Activated CD8-positive, alpha-beta T cell treated with anti-CD3 and anti-CD28 coated beads, Interleukin-2, amount 10 ng/mL, durations not matched to agents 7 days and 5 days (primary cell): ENCODE measurements at places on chromosomes 1 and 21. TPM values are rescaled to one million over a fixed set of nuclear protein-coding genes. Genes with fewer than 3 reads are reported as not detected.

The LHX8 gene
- total RNA-seq = not detected

DNA sequence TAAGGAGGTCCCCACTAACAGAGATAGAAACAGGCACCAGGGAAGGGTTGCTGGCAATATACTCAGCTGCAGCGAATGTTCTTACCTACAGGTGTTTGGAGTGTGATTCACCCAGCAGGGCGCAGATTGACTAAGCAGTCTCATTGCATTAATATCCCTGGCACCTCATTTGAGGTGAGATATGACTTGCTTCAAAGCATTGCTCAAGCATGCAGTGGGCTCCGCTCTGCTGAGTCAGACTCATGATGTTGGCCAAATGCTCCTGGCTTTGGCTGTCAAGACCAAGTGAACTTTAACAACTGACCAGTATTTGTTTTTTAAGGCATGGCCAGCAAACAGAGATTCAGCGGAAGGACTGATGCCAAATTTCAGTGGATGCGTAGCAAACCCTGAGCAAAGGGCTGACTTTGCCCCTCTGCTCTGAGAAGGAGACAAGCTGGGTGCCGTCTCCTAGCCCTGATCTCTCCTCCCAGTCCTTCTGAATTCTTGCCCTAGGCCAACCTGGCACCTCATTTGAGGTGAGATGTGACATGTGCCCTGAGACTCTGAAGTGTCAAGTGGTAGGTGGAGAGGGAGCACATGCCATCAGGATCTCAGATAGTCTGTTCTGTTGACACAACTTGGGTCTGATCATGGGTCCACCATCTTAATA lies 187.1 kb upstream of the COA6 start:
- peaks cover 5% of the 10 kb centered on the region for H3K4me1 ChIP-seq
- H3K36me3 ChIP-seq = peaks cover 4% of the 10 kb centered on the region
- no peak for DNase-seq
- H3K27me3 ChIP-seq = peaks cover 43% of the 10 kb centered on the region
- H3K27ac ChIP-seq = no peak overlapping the region
- H3K4me3 ChIP-seq = no peak overlapping the region

The VCAM1 gene
- total RNA-seq = 0.11 TPM

DNA sequence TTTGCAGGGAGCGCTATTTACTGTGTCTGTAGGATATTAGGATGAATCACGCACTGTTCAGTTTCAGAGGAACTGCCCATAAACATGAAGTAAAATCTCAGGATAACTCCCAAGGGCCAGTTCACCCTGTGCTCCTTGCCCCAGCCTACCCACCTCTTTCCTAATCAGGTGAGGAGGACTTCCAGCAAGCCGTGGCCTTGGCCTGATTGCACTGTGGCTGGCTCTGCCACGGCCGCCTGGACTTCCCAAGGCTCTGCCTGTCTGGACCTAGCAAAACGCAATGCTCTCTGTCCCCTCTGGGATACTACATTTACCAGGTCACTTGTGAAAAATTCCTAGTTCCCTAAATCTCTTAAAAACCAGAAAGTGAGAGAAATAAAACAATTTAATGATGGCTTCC lies 7.4 kb upstream of the ASCL5 start:
- H3K27me3 ChIP-seq = no peaks in the 10 kb centered on the region
- DNase-seq = no peak
- H3K4me3 ChIP-seq = no peak overlapping the region
- H3K36me3 ChIP-seq = no peaks in the 10 kb centered on the region
- no peak overlapping the region for H3K27ac ChIP-seq
- no peaks in the 10 kb centered on the region for H3K4me1 ChIP-seq

DNA sequence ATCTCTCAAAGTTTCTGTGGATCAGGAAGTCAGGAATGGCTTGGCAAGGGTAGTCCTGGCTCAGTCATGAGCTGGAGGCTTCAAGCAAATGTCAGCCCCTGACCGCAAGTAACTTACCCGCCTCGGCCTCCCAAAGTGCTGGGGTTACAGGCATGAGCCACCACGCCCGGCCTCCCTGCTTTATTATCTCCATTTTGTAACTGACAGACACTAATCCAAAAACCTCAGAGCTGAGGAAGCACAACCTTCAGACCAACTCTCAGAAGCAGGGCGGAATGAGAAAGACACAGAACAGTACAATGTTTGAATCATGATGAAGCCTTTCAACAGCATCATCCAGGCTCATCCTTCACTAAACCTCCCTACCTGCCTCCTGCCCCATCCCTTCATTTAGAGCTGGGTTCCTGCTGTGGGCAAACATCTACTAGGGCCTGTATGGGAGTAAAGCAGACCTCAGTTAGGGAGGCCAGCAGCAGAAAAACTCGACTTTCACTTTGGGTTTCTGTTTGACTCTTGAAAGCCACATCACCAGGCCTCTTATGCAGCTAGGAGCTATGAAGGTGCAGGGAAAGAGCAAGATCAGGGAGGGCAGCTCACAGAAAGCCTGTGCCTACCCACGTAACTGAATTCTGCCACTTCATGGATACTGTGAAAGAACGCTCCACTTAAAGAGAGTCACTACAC lies 84.4 kb upstream of the RAB4A start:
- H3K36me3 ChIP-seq = no peaks in the 10 kb centered on the region
- peak overlapping the region; percentile 73 for H3K27ac ChIP-seq
- DNase-seq = peak; percentile 64
- H3K27me3 ChIP-seq = peaks cover 7% of the 10 kb centered on the region
- H3K4me3 ChIP-seq = no peak overlapping the region
- H3K4me1 ChIP-seq = peaks cover 21% of the 10 kb centered on the region

DNA sequence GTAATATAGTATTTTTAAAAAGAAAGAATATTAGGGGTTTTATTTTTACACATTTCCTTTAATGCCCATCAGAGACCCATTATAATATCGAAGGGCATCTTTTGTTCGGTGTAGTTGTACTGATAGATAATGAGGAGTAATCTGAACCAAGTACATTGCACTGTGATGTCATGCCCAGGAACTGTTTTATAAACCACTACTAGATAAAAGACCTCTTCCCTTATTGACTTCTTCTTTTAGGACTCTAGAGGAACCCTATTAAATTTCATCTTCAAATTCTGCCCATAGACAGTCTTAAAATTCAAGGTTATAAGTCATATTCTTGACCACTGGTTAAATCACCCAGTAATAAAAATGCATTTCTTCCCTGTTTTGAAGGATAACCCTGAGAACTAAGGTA lies 206.5 kb downstream of the NRIP1 start:
- no peaks in the 10 kb centered on the region for H3K36me3 ChIP-seq
- no peaks in the 10 kb centered on the region for H3K27me3 ChIP-seq
- no peaks in the 10 kb centered on the region for H3K4me1 ChIP-seq
- no peak overlapping the region for H3K27ac ChIP-seq

DNA sequence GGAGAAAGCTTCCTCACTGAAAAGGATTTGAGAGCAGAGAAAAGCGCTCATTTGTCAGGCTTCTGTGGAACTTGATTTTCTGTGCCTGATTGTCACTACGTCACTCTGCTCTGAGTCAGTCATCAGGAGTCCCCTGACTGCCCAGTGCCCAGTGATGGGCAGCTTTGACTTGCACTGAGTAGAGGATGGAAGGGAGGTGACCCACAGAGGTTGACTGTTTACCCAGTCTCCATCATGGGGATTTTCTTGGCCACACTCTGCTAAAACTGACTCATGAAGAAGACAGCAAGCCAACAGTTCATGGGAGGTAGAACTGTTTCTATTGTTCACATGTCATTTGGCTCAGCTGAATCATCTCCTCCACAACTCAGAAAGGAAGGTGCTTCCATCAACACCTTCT lies 82.1 kb upstream of the DUSP10 start:
- H3K27ac ChIP-seq = no peak overlapping the region
- DNase-seq = no peak
- H3K4me1 ChIP-seq = peaks cover 64% of the 10 kb centered on the region
- H3K4me3 ChIP-seq = no peak overlapping the region
- peaks cover 26% of the 10 kb centered on the region for H3K36me3 ChIP-seq

- H3K27ac ChIP-seq = peak overlapping the region; percentile 44
- H3K4me1 ChIP-seq = peaks cover 68% of the 10 kb centered on the region
- peak overlapping the region; percentile 27 for H3K4me3 ChIP-seq
- no peaks in the 10 kb centered on the region for H3K27me3 ChIP-seq
Measured at GRCh38 chr1:24540906-24541710, 14.8 kb upstream of the NCMAP start.

- peaks cover 21% of the 10 kb centered on the region for H3K4me1 ChIP-seq
- no peaks in the 10 kb centered on the region for H3K36me3 ChIP-seq
- H3K27me3 ChIP-seq = peaks cover 6% of the 10 kb centered on the region
- no peak overlapping the region for H3K4me3 ChIP-seq
Measured at GRCh38 chr1:183218027-183218618, 32.1 kb downstream of the LAMC2 start.

- no peak overlapping the region for H3K27ac ChIP-seq
- no peaks in the 10 kb centered on the region for H3K36me3 ChIP-seq
- no peaks in the 10 kb centered on the region for H3K4me1 ChIP-seq
- no peak for DNase-seq
- peaks cover 9% of the 10 kb centered on the region for H3K27me3 ChIP-seq
Measured at GRCh38 chr1:93805027-93805610, 73.9 kb downstream of the DNTTIP2 start.
